ENCODE measurements at places on chromosomes 6 and 20.

GRCh38 chr20:16292226-16292880, 280.9 kb downstream of the KIF16B start:
- no peak for DNase-seq

- DNase-seq: peak; percentile 99
Observed at GRCh38 chr6:41072836-41073202, at the start of gene NFYA. NFYA (plus strand) TSS chr6:41072974; CDS start chr6:41079090, 6,116 bp downstream.

DNA sequence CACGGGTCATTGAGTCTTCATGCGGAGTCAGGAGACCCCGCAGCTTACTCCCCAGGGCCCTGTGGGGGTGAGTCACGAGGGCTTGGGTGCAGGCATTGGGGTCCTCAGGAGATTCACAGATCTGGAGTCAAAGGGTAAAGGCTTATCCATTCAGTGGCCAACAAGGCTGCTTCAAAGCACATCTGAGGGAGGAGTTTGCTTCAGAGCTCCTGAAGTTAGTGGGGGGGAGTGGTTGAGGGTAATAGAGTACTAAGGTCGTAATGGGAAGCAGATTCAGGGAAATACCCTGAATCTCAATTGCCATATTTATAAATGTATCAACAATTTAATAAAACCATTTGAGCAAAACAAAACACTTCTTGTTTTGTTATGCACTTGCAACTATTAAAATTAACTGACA, 37.3 kb downstream of the SH3BGRL2 start:
- no peak for DNase-seq

DNA sequence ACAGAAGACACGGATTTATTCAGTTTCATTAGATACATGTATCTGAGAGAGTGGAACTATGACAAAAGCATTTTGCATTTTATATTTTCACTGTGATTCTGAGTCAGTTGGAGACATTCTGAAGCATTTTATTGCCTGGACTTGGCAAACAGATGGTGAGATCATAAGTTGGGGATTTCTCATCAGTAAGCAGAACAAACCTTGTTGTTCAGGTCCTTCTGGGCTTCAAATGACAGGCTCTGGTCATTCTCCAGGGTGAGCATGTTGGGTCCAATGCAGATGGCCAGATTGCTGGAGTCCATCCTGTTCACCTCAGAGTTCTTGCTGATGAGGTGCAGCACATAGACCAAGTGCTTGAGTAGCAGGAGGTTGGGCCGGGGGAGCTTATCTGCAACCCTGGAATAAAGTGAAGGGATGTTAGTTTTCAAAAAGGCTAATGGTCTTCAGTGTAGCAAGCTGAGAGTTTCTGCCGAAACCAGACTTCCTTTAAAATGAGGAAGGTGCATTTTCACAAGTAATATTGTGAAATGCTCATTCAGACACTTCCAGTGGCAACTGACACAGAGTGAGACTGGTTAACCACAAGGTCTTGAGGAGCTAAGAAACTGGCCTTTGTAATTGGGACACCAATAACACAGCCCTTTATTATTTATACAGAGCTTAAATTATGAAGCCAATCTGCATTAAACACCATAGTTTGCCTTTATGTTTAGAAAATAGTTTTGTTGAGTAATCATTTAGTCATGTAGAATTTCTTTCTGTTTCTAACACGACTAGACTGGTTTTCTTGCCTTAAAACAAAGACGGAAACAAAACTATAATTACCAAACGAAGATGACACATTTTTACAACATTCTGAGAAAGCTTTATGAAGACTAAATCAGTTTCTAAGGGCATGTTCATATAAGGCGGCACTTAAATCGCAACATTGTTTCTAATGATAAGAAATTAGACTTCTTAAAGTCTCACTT, 5.6 kb downstream of the TAGAP start:
- DNase-seq: no peak

GRCh38 chr6:135322427-135323201, 141.5 kb downstream of the MYB start:
- DNase-seq: no peak

DNA sequence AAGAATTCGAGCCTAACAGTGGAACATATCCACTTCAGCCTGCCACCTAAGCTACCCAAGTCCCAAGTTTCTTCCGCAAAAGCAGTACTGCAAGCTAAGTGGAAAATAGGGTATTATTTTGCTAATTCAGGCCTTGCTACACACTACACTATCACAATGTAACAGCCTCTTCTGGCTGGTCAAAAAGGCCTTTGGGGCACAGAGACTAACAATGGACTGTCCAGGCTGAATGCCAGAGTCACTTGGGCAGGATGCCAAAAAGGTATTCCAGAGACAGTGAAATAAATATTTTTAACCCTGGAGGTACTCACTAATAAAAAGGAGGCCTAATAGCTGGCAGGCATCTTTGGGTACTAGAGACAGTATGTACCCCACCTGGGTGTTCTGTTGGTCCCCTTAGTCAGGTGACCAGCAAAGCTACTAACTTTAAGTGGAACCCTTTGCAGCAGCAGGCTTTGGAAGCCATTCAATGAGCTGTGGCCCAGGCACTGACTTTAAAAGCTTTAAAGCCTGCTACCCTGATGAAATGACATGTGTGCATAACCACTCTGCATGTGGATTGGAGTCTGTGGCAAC, 692.1 kb downstream of the HTR1B start:
- DNase-seq: no peak

GRCh38 chr6:20137240-20137639, 75.0 kb downstream of the MBOAT1 start:
- DNase-seq: no peak

- DNase-seq: no peak
Observed at GRCh38 chr20:47201074-47201730, 155.3 kb downstream of the ZMYND8 start.

DNA sequence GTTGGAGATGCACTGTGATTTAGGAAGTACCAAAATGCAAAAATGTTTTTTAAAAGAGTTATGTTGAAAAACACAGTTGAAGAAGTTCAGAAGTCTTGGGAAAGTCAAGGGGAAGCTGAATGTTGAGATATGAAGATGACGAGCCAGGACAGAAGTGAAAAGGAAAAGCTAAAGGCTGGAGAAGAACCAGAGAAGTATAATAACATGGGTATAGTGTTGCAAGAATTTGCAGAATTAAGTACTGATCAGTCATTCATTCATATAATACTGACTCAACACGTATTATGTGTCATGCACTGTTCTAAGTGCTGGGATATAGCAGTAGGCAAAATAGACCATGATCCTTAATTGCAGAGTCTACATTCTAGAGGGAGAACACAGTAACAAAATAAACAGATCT, 432.8 kb downstream of the CDC5L start:
- no peak for DNase-seq

- no peak for DNase-seq
Observed at GRCh38 chr6:3619201-3619600, 132.3 kb downstream of the PXDC1 start.

DNA sequence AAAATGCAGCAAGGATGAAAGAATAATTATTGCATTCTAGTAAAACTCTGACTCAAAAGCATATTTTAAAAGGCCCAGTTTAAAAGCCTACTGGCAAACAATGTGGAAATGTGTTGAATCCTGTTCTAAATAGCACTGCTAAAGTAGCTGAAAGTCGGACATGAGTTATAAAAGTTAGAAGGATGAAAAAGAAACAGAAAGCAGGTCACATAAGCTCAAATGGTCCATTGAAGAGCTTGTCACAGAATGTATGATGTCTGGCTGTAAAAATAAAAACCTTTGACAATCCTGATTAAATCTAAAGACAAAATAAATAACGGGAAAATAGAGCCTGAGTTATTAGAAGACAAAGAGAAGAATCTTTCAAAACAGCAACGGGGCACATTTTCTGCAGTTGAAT, 218.6 kb upstream of the UFL1 start:
- no peak for DNase-seq

- DNase-seq: peak; percentile 77
Observed at GRCh38 chr6:43143235-43144128, 27.6 kb upstream of the SRF start.

DNA sequence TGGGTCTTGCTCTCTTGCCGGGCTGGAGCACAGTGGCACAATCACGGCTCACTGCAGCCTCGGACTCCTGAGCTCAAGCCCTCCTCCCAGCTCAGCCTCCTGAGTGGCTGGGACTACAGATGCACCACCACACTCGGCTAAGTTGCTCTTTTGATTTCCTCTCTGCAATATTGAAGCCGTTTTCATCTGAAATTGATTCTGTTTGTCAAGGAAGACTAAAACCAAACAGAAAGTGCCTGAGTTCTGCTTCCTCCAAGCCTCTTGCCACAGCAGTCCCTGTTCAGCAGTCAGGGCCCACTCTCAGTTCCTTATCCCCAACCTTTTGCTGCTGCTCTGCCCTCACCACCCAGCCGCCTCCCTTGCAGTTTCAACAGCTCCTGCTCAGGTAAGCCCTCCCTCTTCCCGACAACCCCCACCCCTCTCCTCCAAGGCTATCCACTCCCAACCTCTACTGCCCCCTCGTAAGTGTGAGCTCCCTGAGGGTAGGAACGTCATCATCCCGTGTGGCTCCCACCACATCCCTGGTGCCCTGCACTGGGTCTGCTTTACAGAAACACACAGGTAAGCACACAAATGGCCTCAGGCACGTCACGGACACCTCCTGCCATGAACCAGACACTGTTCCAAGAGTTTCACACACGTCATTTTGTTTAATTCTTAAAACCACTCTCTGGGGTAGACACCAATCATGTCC, 70.7 kb upstream of the TAB2 start:
- DNase-seq: no peak

GRCh38 chr6:114080891-114081510, 110.1 kb upstream of the HDAC2 start:
- no peak for DNase-seq

DNA sequence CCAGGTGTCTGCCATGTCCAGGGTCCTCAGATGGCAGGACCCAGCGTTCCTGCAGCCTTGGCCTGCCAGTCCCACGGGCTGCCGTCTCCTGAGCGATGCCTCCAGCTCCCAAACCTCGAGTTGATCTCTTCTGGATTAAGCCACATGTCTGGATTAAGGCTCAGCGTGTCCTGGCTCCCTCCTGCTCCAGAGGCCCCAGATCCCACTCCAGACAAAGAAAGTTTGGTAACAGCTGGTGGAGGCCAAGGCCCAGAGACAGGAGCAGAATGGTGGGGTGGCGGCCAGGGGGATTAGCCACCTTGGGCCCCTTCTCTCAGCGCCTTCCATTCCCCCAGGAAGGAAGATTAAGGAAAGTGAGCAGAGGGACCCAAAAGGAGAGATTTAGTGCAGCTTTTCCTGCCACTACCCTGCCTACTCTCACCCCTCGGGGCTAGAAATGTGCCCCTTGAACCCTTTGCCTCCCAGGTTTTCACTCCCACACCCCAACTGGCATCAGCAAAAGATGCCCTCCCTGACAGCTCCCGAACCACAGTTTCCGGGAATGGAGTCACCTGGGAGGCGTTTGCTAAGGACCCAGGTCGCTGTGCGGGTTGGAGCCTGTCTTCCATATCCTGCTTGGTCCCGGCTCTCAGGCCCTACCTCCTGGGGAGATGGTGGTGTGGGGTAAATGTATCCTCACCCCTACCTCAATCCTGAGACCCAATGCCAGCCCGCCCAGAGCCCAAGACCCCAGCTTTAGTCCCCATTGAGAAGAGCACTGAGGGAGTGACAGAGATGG, 6.9 kb downstream of the SPDEF start:
- DNase-seq: no peak

DNA sequence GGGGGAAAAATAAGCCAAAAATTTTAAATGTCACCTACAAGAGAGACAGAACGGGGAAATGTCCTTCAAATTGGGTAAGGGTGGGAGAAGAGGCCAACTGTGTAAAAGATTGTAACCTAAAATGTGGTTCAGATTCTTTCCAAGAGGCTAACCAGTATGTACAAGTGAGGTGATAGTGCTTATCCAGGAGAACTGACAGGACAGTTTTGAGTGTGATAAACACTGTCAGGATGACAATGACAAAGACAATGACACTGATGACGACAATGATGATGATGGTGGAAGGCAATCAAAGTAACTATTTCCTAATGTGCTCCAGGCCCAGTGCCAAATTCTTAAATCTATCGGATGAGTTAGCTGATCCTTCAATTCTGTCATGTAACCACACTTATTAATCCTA, 57.3 kb downstream of the TASP1 start:
- no peak for DNase-seq

DNA sequence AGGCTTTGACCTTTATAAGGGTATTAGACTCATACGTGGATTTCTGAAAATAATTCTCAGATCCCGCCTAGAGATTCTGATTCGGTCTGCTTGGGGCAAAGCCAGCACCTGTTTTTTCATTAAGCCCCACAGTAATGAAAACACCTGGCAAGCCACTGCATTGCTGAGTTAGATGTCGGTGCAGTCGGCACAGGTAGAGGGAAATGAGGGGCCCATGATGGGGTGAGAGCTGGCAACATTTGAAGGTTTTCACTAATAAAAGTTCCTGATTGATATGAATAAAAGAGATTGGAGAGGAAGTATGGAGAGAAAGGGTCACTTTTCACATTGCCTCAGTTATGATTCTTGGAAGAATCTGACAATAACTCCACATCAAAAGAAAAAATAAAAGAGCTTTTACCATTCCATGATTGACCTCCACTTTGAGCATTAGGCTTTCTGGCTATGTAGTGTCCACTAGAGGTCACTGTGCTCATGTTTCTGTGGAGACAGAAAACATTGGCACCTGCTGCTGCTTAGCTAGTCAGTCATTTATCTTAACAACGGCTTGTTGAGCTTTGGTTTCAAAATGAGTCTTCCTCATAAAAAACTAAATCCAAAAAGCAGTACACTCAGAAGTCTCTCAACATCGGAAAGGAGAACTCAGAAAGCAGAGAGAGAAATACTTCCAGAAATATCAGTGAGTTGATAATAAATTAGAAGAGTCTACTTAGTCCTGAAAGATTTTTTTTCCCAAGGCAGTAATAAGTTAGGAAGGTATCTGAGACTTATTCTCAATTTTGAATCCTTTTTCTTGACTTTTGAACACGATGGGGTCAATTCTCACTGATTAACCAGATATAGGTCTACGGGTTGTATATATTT, 53.3 kb upstream of the KLHL31 start:
- DNase-seq: peak; percentile 11

GRCh38 chr6:143982968-143983367, 25.1 kb downstream of the PLAGL1 start:
- no peak for DNase-seq

GRCh38 chr6:148293181-148293995, 49.2 kb upstream of the SASH1 start:
- DNase-seq: no peak

- DNase-seq: no peak
Observed at GRCh38 chr6:144194293-144194810, 44.0 kb downstream of the STX11 start.

GRCh38 chr6:127514179-127514772, 4.9 kb downstream of the MTCL3 start:
- no peak for DNase-seq
